ENCODE measurements at places on chromosomes 2 and 18.

DNA sequence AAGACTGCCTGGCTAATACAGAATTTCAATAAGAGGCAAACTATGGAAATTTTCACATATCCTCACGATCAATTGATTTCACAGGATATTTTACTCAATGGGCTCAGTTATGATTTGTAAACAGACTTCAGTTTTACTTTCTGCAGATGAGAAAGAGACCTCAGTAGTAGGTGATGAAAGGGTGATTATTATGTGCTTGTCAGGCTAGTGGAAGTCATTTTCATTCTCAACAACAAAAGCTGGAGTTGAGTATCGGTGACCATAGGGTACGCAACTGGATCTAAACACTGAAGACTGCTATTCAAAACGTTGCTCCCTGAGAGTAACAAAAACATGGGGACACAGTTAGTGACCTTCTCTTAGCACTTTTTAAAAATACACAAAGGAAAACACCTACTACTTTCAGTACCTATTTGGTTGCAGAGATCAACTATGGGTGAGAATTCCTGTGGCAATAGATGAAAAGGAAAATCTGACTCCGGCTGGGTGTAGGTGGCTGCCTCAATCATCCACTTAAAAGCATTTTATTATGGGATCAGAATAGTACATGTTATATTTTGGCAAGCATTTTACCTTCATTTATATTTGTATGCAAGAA lies 126.2 kb upstream of the VRK2 start:
- DNase-seq = no peak

GRCh38 chr18:39741755-39742466 lies 2176.3 kb upstream of the CELF4 start:
- DNase-seq = no peak

- no peak for DNase-seq
Observed at GRCh38 chr2:128215897-128216642, 102.6 kb downstream of the HS6ST1 start.

DNA sequence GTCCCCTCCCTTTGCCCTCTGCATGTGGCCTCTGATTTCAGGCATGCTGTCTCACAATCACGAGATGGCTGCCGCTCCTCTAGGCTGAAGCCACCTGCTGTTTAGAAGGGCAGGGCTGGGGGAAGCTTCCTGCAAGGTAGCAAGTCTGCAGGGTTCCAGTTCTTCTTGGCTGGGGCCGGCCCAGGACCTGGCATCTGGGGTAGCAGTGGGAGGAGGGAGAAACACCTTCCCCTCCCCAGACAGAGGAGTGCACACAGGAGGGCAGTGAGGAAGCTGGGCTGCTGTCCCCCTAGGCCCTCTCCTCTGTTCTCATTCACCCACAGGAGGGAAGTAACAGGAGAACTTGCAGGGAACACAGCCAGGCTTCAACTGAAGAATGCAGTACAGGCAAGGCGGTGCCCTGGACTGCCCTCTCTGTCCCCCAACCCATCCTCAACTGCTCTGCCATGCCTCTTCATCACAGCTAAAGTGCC lies 345.9 kb upstream of the HS6ST1 start:
- no peak for DNase-seq

GRCh38 chr2:85577386-85578242 lies at the start of gene VAMP8:
Gene VAMP8, plus strand, starts transcription at chr2:85577586. Its CDS starts 61 bp downstream, at chr2:85577647.
- DNase-seq = no peak

GRCh38 chr2:37838541-37839167 lies 86.4 kb upstream of the RMDN2 start:
- no peak for DNase-seq

DNA sequence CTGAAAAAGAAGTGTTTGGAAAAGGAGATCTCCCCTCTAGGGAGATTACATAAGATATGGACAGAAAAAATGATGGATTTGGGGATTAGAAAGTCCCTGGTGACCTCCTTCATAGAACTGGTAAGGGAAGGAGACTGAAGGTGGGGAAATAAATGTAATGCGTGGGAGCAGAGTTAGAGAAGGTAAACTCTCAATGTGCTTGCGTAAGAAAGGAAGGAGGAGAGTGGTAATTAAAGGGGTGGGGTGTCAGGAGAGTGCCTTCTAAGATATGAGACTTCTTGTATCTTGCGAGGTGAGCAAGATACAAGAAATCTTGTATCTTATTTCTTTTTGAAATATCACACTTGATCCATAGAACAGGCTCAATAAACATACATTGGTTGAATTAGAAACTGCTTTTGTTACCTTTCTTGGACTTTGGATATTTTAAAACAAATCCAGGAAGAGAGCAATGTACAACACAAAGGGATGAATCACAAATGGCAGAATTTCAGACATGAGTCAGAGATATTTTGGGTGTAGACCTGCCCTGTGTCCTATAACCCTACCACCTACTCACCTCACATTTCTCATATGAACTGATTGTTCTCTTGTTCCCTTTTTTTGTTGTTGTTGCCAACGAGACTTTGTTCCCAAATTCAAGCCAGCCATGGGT lies 342.4 kb downstream of the INSIG2 start:
- DNase-seq = peak; percentile 39

Measured in fibroblast of pulmonary artery (primary cell).